ENCODE measurements at places on chromosomes 12 and 14.

DNA sequence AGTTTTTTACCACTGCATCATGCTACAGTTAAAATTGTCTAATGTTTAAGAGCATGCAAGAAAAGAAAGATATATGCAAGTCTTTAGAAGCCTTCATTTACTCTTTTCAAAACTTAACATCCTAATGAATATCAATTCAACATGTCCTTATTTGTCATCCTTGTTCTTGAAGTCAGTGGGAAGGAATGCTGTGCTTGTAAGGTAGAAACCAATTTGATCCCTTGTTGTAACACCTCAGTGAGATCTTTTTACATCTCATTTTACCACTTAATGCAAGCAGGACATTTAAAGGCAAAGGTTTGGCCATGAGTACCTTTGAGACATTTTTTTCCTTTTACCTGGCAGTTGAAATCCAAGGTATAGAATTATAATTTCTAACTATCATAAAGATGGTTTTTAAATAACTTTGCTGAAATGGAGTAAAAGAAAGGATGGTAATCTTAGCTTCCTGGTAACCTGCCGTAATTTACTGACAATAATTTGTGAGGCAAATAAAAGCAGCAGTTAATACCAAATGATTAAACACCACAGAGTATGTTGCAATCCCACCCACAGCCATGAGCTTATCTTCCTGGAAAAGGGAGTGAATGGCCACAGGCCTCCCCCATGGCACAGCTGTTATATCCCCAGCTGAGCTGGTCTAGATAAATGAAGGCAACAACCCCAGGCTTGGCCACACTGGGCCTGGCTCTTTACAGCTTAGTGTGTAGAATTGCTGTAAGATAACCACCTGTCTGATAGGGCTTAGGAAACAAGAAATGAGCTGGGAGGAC lies 33.2 kb upstream of the STRN3 start:
- DNase-seq: peak; percentile 85

DNA sequence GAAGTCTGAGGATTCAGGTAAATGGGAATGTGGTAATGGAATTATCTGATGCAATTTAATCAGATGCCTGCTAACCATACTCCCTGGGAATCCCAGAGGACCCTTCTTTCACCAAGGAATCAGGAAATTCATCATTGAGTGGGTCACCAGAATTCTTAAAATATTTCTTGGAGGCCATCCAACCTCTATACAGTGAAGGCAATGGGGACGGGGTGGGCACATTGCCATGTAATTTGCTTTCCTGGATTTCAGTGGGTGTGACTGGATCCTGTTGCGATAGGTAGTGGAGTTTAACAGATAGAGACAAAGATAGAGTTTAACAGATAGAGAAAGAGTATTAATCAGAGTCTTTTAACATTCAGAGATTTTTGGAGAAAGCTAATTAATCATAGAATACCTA lies 394.4 kb downstream of the DAD1 start:
- no peak for DNase-seq

DNA sequence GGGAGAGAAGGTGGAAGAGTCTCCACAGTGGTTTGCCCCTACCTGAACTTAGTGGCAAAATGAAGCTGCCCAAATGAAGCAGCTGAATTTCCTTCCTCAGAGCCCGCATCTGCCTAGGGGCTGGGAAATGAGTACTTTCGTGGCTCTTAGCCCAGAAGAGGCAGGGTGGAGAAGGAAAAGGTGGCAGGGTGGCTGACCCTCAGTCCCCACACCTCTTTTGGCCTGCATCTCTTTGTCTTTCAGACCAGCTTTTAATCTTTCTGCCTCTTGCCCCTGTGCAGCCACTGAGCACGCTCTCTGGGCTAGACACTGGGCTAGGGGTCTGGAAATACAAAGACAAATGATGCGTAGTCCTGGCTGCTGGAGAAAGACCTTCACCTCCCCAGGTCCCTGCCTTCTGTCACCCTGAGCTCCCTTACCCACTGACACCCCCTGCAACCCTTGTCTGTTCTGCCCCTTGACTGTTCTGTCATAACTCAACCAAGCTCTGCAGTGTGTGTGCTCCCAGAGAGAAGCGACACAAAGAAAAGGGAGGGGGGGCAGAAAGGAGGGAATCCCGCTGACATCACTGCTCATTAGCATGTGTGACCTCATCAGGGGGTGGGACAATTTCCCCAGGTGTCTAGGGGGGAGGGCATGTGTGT lies 371 bp upstream of the REM2 start:
- peak; percentile 72 for DNase-seq

GRCh38 chr12:115606040-115606439 lies 671.5 kb downstream of the MED13L start:
- no peak for DNase-seq

DNA sequence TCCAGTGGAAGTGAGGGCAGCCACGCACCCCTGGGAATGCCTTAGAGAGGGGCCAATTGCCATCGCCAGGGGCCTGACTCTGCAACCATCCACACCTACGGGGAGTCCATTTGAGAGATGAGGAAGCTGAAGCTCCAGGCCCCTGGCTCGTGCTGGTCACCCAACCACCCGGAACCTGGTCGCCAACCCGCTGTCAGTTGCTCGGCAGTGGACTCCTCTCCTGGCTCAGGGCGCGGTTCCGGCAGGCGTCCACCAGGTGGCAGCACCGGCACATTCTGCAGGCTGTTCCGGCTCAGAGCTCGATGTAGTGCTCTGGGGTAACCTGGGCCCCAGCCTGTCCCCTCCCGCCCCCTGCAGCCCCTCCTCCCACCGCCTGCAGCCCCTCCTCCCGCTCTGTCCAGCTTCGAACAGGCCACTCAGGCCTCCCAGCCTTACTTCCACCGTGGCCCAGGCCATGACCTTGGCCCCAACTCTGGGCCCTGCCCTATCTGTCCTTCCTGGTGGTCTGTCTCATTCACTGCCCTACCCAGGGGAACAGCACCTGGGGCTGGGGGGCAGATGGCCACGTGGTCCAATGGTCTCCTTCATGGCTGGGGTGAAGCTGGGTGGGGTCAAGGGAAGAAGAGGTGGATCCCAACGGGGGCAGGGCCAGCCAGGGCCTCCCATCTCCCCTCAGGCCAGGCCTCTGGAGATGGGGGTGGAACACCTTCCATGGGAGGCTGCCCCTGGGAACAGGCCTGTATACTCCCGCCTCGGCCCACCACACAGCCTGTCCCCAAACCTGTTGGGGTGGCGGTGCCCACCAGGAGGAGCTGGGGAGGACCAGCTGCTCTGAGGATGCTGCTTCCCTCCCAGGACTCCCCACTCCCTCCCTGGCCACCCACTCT lies 15.7 kb downstream of the SIVA1 start:
- DNase-seq: peak; percentile 68

GRCh38 chr14:56378475-56378877 lies 201.1 kb upstream of the TMEM260 start:
- no peak for DNase-seq

GRCh38 chr14:52012635-52013034 lies 23.3 kb downstream of the RTRAF start:
- DNase-seq: no peak

- DNase-seq: peak; percentile 76
Observed at GRCh38 chr12:32843528-32844095, 53.0 kb downstream of the PKP2 start.

DNA sequence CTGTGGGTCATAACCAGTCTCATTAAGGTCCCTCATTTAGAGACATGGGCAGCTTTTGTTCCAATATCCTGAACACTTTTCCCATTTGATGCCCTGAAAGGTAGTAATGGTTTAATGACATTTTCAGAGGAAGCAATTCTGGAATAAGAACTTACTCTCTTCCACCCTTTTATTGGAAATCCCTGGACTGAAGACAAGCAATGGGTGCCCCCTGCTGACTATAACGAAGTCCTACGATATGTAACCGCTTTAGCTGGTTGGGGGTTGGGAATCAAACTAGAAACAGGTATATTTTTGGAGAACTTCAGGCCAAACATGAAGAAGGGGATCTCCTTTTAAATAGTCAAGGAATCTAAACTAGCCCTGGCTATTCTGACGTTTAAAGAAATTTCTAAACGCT lies 20.5 kb downstream of the SARNP start:
- peak; percentile 34 for DNase-seq

DNA sequence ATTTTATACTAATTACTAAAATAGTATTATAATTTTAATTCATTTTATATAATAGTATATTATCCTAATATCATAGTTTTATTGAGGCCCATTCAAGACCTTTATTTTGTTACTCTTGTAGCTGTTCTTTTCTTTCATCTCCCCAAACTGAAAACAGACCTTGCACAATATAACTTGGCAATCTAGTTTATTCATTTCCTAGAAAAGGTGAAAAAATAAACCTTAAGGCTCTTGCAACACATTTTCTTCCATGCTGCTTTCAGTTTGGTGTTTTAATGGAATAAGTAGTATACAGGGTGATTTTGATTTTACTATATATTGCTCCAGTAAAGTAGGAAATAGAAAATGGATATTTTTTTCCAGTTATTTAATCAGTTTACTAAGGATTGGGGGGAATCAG lies 174.0 kb downstream of the SLC2A13 start:
- DNase-seq: no peak

DNA sequence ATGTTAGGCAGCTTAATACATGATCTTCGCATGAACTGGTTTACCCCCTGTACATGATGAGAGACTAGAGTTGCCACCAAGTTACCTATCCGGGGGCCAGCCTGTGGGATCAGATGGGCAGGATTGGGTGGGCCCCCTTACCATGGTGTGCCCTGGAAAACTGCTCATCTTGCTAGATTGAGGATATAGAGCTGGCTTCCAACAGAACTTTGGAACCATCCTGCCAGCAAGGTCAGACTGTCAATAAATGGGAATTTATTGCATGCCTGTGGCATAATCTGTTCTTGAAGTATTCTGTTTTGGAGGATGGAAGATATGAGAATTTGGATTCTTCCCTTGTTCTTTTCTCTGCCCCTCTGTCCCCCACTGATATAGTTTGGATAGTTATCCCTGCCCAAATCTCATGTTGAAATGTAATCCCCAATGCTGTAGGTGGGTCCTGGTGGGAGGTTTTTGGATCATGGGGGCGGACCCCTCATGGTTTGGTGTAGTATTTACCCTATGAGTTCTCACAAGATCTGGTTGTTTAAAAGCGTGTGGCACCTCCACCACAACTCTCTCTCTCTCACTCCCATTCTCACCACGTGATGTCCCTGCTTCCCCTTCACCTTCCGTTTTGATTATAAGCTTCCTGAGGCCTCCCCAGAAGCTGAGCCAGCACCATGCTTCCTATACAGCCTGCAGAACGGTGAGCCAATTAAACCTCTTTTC lies 3.7 kb upstream of the TM9SF1 start:
- DNase-seq: peak; percentile 79

- DNase-seq: peak; percentile 29
Observed at GRCh38 chr14:91568626-91569025, 58.5 kb upstream of the PPP4R3A start.

GRCh38 chr12:106054049-106054448 lies 84.7 kb downstream of the NUAK1 start:
- no peak for DNase-seq

- DNase-seq: no peak
Observed at GRCh38 chr12:125175576-125175975, 110.3 kb downstream of the AACS start.

DNA sequence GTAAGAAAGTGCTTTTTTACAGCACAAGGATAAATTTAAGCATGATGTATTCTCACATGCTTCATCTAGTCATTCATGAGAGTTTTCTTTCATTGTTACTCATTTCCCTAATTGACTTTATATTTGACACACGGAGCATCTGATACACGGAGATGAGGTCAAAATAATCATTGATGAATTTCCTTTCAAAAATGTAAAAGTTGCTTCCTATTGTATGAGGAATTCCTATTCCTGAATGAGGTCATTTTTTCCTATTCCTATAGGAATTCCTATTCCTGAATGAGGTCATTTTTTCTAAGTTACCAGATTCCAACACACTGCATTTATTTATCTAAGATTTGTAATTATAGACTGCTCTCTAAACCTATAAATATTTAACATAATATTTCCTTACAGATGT lies 316.7 kb upstream of the KITLG start:
- no peak for DNase-seq

DNA sequence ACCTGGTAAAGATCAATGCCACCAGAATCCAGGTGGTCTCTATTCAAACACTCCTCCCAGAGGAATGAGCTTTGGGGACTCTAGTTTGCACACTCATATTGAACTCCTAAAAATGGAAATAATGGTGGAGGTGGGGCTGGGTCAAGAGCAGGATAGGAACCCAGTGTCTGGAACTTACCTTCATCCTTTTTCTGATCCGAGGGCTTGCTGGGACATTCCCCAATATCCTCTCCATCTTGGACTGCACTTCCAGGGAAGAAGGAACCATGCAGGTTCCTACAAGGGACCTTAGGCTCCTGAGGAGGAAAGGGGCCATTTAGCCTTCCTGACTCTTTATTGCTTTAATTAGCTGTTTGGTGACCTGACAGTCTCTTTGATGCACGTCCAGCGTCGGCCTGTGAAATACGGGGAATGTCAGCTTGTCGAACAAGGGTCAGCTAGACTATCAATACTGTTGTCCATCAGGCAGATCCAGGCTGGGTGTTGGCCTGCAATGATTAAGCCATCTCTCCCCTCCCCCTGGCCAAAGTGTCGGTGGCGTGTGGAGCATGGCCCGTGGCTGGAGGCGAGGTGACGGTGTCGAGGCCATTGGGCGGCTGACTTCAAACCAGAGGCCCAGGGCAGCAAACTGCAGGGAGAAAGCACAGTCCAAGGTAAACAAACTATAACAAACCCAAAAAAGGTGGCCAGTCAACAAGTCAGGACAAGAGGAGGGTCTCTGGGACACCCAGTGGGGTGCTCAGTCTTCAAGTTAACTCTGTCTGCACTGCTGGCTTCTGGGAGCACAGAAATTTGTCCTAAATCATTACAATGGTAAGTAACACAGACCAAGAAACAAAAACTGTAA lies 405.2 kb upstream of the TBX3 start:
- no peak for DNase-seq

GRCh38 chr14:95500772-95501401 lies 15.6 kb downstream of the SYNE3 start:
- DNase-seq: no peak

DNA sequence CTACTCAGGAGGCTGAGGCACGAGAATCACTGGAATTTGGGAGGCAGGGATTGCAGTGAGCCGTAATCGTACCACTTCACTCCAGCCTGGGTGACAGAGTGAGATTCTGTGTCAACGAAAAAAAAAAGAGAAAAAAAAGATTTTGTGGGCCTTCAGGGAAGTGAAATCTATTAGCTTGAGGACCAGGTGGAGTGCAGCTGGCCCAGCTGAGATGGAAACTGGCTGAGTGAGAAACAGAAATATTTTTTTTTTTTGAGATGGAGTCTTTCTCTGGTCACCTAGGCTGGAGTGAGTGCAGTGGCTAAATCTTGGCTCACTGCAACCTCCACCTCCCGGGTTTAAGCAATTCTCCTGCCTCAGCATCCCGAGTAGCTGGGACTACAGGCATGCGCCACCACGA lies 2.3 kb upstream of the CLEC4C start:
- DNase-seq: no peak

DNA sequence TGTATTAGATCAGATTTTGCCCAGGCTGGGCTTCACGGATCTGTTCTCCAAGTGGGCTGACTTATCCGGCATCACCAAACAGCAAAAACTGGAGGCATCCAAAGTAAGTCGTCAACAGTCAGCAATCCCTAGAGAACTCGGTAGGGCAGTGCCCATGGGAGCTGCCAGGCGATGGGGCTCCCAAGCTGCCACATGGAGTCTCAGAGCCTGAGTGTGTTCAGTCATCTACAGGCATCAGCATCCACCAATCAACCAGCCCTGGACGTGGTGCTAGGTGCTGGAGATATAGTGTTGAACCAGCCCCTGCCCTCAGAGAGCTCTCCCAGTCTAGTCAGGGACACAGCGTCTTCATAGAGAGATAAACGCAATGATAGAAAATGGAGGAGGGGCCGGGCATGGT lies 6.9 kb downstream of the SERPINA4 start:
- DNase-seq: no peak

Measured in large intestine (tissue), 12 donors.